ENCODE measurements at places on chromosomes 3 and 15. TPM values are rescaled to one million over a fixed set of nuclear protein-coding genes. Genes with fewer than 3 reads are reported as not detected.

CEP19 gene
- total RNA-seq = 2.2 TPM

SST gene
- not detected for total RNA-seq

TJP1 gene
- 67.6 TPM for total RNA-seq

MRPS22 gene
- total RNA-seq = 91.1 TPM

ETFA gene
- 111 TPM for total RNA-seq

CLDN18 gene
- not detected for total RNA-seq

LRRN1 gene
- not detected for total RNA-seq
